ENCODE measurements at places on chromosomes 6 and 20. TPM values are rescaled to one million over a fixed set of nuclear protein-coding genes. Genes with fewer than 3 reads are reported as not detected.

GRCh38 chr6:164612751-164613150, 696.7 kb downstream of the C6orf118 start:
- DNase-seq = no peak

DNA sequence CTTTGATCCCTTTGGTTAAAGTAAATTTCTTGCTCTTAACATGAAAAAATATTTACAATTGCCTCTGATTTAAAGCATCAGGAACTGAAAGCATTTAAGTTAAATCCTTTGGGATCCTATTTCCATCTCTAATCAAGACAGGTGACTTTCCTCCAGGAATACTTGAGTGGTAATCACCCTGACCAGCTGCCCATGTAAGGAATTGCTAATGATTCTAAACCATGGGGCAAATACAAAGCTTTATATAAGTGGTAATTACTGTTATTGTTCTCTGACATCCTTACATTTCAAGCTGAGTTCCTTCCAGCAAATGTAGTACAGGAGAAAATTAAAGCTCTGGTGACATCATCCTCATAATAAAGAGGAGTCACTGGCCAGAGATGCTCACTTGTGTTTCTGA, 100.6 kb downstream of the CRYBG1 start:
- DNase-seq = no peak

- no peak for DNase-seq
These were observed 165.7 kb downstream of the SMOC2 start for GRCh38 chr6:168606722-168607121.

DNA sequence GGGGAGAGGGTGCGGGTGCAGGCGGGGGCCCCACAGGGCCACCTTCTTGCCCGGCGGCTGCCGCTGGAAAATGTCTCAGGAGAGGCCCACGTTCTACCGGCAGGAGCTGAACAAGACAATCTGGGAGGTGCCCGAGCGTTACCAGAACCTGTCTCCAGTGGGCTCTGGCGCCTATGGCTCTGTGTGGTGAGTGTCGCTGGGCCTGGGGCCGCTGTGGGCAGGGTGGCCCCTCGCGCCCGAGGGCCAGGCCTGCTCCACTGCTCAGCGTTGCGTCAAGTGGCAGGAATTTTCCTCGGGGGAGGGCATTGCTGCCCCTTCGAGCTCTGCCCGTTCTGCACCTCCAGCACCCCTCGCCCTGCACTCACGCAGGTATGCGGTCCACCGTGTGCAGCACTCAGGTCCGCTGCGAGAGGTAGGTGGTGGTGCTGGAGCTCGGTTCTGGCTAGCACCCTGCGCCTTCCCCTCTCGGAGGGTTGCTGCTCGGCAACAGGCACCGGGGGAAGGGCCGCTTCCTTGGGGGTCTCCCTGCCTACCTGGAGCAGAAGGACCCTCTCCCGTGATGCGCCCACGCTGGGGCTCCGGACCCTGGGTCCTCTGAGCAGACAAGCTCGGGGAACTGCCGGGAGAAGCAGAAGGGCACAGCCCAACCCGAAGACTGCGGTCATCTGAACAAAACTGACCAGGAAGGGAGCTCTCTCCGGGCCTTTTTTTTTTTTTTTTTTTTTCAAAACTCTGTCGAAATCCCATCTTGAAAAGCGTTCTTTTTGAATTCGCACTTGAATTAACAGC, 674 bp downstream of the MAPK14 start:
- peak; percentile 59 for DNase-seq

DNA sequence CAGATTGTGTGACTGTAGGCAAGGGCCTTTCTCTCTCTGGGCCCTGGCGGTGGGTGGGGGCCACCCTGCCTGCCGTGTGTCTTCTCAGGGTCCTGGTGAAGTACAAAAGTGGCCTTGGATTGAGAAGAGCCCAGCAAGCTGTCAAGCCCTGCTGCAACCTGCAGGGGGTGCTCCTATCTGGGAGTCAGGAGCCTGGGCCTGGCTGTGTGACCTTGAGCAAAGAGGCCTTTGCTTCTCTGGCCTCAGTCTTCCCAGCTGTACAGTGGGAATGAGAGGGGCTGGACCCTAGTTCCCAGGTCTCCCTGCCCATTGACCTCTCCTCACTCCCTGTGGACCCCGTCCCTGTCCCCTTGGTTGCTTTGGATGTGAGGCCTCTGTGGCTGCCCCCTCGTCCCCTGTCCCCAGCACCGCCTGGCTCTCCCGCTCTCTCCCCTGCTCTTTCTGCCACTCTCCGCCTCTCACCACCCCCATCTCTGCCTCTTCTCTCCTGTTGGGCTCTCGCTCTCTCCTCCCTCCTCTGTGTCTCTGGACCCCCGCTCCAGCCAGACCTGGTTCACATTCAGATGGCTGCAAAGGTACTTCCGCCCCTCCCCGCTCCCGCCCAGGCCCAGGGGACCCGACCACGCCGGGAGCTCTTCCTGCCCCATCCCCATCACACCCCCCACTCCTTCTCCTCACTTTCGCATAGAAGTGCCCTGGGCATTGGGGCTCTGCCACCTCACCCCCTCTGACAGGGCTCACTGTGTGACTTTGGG, 46.7 kb downstream of the SRC start:
- peak; percentile 23 for DNase-seq

DNA sequence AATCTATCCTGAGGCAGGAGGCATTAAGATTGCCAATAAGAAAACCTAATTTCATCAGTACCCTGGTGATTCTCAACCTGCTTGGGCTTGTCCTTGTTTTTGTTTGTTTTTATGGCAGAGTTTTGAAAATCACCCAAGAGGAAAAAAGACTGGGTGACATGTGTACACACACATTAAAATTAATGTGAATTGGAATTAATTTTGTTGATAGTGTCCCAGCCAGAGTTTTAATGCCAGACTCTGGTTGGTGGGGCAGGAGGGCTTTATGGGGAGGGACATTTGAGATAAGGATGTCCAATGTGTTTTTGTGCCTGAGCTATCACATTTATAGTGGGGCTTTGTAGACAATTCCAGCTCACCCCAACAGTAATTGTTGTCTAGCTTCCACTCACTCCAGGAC, 184.6 kb downstream of the ID4 start:
- no peak for DNase-seq

Gene PPP1R3G
- total RNA-seq = 13.9 TPM

- no peak for DNase-seq
These were observed 247.8 kb downstream of the CD83 start for GRCh38 chr6:14365393-14365792.

- peak; percentile 12 for DNase-seq
These were observed 57.6 kb downstream of the CPNE5 start for GRCh38 chr6:36781669-36782068.

DNA sequence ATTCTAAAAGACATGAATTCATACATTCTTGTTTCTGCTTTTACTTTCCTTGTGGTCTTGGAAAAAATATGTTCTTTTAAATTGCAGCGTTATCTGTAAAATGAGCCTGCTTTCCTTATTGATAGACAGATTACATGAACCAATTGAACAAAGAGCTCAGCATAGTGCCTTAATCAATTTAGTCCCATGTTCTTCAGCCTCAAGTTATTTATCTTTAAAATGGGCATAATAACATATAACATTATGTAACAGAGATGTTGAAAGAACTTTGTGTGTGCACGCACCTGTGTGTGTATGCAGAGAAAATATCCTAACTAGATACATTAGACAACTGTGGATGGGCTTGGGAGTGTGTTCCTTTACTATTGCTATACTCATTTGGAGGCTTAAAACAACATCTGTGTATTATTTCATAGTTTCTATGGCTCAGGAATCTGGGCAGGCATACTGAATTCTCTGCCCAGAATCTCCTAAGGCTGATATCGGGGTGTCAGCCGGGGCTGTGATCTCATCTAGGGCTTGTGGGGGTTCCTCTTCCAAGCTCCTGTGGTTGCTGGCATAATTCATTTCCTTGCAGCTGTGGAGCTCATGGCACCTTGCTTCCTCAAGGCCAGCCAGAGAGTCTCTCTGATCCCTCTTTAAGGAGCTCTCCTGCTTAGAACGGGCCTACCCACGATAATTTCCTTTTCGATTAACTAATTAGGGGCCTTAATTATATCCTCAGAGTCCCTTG, 194.1 kb downstream of the ARID1B start:
- DNase-seq = no peak

Gene TMEM217
- total RNA-seq = not detected

Gene SNX9
- 31.6 TPM for total RNA-seq

DNA sequence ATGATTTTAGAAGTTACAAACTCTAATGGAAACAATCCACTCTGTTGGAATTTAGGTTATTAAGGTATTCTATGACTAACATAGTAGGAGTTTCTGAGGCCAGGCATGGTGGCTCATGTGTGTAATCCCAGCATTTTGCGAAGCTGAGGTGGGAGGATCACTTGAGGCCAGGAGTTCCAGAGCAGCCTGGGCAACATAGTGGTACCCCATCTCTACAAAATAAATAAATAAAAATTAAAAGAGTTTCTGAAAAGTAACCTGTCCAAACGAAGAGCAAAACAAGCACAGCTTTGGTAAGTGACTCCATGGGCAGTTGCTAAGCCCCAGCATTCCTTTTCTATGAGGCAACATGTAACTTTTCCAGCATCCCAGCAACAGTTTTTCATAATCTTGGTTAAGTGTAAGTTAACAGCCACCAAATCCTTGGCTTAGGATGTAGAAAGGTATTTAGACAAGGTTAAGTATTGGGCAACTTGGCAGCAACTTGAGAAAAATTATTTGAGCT, 86.3 kb downstream of the SOX4 start:
- no peak for DNase-seq

DNA sequence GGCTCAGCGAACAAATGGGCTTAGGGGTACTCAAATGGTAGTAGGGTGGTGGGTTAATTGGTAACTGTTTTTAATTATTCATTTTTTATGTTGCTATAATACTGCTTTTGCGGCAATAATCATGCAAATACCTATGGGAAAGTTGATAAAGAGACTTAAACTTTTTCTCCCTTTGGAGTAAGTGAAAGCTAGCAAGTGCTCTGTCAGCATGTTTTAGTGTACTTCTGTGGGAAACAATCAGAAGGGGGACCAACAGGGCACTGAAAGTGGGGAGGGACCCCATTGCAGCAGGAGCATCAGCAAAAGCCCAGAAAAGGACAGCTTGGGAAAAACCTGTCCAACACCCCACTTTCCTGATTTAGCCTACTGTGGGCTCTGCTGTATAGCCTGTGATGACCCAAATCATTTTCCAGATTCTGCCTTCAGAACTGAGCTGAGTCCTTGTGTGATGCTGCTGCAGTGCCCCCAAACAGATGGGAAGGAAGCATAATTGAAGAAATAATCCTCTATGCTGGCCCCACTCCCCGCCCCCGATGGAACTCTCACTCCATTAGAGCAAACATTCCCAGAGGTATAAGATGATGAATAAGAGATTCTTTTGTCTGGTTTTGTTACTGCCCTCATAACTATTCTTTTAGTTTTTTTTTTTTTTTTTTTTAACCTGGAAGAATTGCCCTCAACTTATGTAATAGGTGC, 322.8 kb downstream of the CD83 start:
- DNase-seq = no peak

- DNase-seq = no peak
These were observed 18.6 kb downstream of the FYN start for GRCh38 chr6:111854683-111855082.

Gene FAM162B
- total RNA-seq = 3.6 TPM

GRCh38 chr6:36671687-36672375, 6.7 kb upstream of the CDKN1A start:
- no peak for DNase-seq

DNA sequence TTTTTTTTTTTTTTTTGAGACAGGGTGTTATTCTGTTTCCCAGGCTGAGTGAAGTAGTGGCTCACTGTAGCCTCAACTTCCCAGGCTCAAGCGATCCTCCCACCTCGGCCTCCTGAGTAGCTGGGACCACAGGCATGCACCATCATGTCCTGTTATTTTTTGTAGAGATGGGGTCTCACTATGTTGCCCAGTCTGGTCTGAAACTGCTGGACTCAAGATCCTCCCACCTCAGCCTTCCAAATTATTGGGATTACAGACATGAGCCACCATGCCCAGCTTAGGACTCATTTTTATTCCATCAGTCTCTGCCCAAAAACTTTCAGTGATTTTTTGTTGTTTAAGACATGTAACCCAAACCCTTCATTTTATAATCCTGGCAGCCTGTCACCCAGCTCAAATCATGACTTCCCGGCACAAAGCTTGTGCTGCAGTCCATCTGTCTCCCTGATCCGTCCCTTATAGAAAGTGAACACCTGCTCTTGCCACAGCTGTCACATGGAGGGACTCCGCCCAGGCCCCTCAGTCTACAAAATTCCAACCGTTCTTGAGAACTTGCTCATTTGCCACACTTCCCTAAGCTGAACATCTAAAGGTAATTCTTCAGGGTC, 183.9 kb upstream of the JARID2 start:
- DNase-seq = no peak

DNA sequence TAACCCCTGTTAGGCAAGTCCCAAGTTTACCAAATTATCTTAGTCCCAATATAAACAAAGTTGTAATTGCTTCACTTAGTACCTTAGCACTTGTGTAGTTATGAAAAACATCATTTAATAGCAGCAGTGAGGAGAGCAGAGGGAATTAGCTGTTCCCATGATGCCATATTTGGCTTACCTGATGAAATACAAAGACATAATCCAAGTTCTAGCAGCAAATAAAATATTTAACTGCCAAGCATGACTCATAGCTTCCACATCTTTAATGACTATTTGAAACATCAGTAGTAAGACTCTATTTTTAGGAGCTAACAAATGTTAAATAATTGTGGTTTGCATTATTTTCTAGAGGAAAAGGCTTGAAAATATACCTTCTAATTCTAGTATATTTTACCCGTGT, 94.0 kb upstream of the MCHR2 start:
- no peak for DNase-seq

DNA sequence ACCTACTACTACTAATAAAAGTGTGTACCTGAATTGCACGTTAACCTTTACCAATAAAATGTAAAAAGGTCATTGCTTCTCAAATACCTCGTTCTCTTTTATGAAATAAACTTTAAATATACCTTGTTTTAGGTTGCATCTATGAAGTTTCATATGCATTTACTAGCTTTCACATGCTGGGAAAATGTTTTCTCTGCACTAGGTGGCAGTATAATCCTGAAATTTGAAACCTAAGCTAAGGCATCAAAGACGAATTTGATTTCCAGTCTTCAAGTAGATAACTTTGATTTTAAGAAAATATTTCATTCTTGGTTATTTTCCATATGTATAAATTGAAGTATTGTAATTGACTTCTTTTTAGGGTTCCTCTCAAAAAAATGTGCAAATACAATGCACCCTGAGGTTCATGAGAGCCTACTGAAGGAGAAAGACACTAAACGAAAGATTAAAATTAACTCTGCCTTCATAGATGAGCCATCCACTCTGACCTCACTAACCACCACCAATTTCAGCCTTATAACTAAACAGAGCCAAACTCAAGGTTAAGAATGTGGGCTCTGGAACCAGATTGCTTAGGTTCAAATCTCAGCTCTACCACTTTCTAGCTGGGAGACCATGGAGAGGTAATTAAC, 7.3 kb upstream of the COL9A1 start:
- DNase-seq = no peak

Gene SAMD10
- total RNA-seq = 6.4 TPM

- no peak for DNase-seq
These were observed 34.1 kb downstream of the PPP1R16B start for GRCh38 chr20:38839563-38839962.

- no peak for DNase-seq
These were observed 18.2 kb upstream of the IL22RA2 start for GRCh38 chr6:137191670-137192069.

GRCh38 chr6:135830452-135830881, 21.0 kb upstream of the PDE7B start:
- no peak for DNase-seq
